Tibial artery (tissue), 4 donors: ENCODE measurements at places on chromosomes 12 and 14.

DNA sequence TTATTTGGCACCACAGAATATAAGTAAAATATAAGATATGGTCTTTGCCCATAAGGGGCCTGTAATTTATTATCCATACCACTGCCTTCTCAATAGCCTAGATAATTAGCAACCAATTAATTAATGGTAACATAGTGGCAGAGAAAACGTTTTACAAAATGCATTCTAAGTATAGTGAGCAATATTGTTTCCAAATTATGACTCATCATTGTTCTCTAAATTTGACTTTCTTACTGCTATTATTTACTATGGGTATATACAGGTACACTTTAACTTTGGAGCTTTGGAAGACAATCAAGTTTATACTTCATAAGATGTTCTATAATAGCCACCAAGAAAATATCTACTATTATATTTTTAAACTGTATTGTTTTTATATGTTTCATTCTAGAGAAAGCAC, 26.7 kb downstream of the DCP1B start:
- no peak for DNase-seq

DNA sequence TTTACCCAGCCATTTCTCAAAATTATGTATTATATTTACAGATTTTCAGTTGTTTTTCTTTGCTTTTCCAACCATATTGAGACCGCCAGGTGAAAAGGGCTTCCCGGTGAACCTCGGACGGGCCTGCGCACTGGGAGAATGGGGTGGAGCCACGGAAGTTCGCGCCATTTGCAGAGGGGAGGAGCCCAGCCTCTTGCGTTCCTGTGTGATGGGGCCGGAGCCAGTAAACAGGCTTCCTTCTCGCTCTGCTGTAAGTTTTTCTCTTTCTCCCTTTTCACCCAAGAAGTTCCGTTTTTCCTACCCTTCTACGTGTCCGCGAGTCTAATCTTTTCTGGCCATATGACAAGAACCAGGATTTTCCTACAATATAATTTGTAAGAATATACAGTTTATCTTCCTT, 1108.8 kb upstream of the SEL1L start:
- no peak for DNase-seq

GRCh38 chr14:88049936-88050335, 45.0 kb downstream of the GPR65 start:
- no peak for DNase-seq

- no peak for DNase-seq
These were observed 12.2 kb downstream of the SMOC1 start for GRCh38 chr14:69891422-69891821.

DNA sequence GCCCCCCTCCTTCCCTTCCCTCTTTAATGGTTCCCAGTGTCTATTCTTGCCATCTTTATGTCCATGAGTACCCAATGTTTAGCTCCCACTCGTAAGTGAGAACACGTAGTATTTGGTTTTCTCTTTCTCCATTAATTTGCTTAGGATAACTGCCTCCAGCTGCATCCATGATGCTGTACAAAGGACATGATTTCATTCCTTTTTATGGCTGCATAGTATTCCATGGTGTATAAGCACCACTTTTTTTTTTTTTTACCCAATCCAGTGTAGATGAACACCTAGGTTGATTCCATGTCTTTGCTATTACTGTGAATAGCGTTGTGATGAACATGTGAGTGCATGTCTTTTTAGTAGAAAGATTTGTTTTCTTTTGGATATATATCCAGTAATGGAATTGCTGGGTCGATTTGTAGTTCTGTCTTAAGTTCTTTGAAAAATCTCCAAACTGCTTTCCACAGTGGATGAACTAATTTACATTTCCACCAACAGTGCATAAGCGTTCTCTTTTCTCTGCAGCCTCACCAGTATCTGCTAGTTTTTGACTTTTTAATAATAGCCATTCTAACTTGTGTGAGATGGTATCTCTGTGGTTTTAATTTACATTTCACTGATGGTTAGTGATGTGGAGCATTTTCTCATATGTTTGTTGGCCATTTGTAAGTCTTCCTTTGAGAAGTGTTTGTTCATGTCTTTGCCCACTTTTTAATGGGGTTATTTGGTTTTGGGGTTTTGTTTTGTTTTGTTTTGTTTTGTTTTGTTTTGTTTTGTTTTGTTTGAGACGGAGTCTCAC, 26.0 kb downstream of the RPS29 start:
- DNase-seq: no peak

DNA sequence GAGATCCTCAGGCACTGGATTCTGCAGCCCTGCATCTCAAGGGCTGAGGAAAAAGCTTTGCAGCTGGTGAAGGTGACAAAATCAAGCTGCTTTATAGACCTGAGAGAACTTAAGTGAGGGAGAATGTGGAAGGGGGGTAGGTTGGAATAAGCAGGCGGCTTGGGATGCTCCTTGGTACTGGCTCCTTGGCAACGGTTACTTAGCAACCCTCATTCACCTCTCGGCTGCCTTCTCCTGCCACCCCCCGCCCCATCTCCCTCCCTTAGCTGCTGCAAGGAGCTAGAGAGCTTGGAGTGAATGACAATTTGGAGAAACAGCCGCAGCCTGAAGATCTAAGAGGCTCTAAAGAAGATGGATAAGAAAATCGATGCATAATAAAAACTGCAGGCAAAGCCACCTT, 44.1 kb upstream of the CISTR start:
- no peak for DNase-seq

DNA sequence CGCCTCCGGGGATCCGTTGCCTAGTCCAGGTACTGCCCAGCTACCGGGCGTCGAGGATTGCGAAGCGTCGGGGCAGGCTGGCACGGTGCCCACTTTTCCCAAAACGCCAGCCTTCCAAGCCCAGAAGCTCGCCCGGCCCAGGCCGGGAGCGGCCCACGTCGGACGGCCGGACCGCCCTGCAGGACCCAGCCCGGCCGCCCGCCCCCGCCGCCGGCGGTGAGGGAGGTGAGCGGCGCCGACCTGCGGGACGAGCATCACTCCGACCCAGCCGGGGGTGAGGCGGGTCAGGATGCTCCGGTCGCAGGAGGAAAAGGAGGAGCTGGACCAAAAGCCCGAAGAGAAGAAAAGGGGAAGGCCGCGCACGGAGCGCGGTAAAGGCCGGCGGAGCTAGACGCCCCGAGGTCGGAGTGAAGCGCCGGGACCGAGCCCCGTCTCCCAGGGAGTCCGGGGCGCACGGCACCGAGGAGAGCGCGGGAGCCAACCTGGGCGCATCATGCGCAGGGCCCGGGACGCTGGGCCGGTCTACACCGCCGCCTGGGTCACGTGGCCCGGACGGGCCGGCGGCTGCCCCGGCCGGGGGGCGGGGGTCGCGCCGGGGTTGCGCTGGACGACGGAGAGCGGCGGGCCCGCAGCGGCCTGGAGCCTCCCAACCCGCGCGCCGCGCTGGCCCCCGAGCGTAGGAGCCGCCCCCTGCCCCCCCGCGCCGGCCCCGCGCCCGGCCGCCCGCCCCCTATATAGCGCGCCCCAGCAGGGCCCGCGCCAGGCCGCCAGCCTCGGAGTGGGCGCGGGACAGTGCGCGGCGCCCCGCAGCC, at the start of gene AQP5:
Gene AQP5 (plus strand): TSS at position 762 of the 812 bp plus-strand sequence. CDS start 146 bp downstream, outside the sequence.
- DNase-seq: no peak

DNA sequence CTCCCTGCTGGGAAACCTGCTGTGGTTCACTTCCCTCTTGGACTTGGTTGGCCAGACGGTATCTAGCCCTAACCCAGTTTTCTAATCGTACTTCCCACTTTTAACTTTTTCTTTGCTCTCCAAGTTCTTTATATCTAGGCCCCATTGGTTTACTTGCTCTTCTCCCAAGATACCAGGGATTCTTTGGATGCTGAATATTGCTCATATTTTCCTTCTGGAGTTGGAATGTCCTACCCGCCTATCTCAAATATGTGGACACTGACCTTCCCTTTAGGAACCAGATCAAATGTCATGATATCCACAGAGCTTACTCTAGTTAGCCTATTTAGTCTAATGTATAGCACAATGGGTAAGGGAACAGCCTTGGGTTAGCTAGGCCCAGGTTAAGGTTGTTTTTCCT, 228.6 kb downstream of the DACT1 start:
- no peak for DNase-seq

DNA sequence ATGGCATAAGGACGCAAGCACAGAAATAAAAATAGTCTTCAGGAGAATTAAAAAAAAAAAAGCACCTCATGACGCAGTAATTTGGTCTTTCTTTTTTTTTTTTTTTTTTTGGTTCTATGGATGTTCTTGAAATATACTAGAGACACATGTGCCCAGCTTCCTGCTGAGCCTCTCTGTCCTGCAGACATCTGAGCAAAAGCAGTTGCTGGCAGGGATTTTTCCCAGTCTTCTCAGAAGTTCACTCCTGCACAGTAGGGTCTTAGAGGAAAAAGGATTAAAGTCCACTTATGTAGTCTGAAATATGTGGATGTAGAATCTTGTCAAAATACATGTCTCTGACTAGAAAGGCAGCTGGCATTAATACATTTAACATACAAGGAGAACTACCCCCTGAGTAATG, 1888.1 kb upstream of the SEL1L start:
- no peak for DNase-seq

- DNase-seq: no peak
These were observed 99.3 kb downstream of the SPTSSA start for GRCh38 chr14:34362641-34363251.

- no peak for DNase-seq
These were observed 14.3 kb downstream of the MCRS1 start for GRCh38 chr12:49553512-49554088.

DNA sequence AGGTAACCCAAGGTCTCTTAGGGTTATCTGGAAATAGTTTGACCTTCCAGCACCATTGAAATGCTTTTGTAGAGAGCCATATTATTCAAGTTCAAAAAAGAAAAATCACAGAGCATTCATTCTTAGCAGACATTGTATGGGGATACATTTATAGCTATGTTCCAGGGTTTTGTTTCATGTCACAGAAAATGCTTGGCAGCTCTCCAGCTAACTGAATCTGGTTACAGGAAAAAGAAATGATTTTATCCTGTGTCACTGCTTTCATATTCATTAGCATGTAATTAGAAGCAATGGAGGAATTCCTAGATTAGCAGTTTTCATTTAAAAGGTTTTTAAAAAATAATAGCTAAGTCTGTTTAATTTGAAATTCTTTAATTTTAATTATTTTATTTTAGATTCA, 78.9 kb downstream of the SNAPC1 start:
- DNase-seq: no peak

DNA sequence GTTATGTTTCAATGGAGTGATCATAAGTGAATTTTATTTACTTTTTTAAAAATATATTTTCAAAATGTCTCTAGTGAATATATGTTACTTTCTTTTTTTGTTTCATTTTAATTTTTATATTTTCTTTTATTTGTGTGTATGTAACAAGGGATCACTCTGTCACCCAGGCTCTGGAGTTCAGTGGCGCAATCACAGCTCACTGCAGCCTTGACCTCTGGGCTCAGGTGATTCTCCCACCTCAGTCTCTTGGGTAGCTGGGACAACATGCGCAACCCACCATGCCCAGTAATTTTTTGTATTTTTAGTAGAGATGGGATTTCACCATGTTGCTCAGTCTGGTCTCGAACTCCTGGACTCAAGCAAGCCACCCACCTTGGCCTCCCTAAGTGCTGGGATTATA, 18.1 kb downstream of the TMEM253 start:
- DNase-seq: no peak

- no peak for DNase-seq
These were observed 4.7 kb upstream of the TTC7B start for GRCh38 chr14:90820958-90821357.
